Right ventricle myocardium inferior (tissue), 1 donor: ENCODE measurements at places on chromosomes 3 and 15.

- no peak for DNase-seq
These were observed 129.3 kb downstream of the ADAMTSL3 start for GRCh38 chr15:83783227-83783626.

GRCh38 chr3:135237371-135238143, 442.5 kb downstream of the EPHB1 start:
- DNase-seq = no peak

DNA sequence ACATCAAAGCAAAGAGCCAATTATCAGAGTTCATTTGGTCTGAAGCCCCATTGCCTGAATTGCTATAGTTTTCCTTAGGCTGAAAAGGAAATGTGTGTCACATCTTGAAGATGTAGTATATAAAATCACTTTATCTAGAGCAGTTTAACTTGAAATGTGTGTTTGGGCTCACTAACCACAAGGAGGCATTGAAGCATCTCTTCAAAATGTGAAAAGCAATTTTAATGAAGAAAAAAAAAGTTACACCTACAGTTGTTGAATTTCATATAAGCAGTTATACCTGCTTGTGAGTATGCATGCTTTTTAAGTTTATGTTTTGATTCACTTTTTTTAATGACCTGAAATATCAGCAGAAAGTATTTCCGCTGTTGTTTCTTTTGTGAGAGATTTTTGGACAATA, 129.3 kb downstream of the IQCH start:
- DNase-seq = no peak

- no peak for DNase-seq
These were observed 25.8 kb downstream of the VEPH1 start for GRCh38 chr3:157477441-157477840.

GRCh38 chr3:354432-354831, 157.9 kb downstream of the CHL1 start:
- DNase-seq = no peak

DNA sequence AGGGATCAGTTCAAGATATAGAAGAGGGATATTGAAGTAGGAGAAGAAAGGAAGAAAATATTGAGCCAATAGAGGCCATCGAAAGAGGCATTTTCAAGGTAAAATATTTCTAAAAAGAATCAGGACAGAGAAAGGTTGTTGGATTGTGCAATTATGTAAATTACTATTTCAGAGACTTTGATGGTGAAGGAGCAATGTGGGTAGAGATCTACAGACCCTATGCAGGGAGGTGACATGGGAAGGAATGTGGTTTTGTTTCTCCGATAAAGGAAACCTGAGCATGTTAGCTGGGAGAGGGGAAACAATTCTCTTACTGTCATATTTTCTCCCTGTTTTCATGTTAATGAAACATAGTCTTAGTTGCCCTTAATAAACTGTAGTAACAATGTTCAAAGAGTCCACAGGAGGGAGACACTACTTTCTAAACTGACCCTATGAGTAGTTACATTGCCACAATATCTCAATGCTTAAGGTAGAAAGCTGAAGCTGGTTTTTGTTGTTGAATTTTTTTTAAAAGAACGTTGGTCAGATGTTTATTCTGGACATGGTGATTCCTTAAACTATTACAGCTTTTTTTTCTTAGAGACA, 133.3 kb downstream of the GRM7 start:
- DNase-seq = no peak

GRCh38 chr15:88881775-88882174, 13.6 kb downstream of the HAPLN3 start:
- DNase-seq = no peak

GRCh38 chr3:41196499-41197410, 2.5 kb upstream of the CTNNB1 start:
- no peak for DNase-seq

DNA sequence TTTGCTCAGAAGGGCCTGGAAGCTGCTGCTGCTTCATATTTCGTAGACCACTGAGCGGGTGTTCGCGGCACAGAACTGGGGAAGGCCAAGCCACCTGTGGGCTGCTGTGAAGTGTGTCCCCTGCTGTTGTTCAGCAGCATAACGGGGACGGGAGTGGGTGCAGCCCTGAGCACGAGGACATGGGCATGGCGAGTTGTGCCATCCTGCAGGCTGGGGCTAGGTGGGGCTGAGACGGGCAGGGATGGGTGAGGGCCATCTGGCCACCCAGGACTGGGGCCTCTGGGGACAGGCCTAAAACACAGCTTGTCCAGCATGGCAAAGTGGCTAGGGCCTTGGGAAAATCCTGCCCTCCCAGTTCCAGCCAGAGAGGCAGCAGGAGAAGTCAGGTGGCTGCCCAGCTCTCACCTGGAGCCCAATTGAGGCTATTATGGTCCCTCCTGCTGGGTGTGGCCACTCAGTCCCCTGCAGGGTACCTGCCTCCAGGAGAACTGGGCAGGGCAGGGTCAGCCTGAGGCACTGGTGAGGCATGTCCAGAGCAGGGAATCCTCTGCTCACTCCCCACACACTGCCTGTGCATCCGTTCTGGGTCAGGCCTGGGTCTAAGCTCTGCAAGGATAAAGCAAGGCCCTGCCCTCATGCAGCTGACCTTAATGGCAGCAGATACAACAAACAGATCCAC, 29.5 kb downstream of the CFAP100 start:
- no peak for DNase-seq

DNA sequence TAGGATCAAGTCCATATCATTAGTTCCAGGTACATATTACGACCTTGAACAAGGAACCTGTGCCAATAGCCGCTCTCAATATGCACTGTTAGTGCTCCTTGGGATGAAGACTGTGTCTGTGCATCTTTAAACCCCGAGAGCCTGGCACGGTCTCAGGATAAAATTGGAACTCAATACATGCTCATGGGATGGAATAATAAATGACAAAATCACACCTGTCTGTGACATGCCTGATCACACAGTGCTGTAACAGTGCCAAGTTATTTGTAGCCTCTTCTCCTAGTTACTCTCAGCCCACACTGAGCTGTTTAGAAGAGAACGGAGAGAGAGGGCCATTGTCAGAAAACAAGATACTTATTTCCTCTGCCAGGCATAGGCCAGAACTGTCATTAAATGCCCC, 82.2 kb downstream of the SSR3 start:
- DNase-seq = no peak

GRCh38 chr3:128859630-128860029, 19.8 kb upstream of the ACAD9 start:
- DNase-seq = no peak

DNA sequence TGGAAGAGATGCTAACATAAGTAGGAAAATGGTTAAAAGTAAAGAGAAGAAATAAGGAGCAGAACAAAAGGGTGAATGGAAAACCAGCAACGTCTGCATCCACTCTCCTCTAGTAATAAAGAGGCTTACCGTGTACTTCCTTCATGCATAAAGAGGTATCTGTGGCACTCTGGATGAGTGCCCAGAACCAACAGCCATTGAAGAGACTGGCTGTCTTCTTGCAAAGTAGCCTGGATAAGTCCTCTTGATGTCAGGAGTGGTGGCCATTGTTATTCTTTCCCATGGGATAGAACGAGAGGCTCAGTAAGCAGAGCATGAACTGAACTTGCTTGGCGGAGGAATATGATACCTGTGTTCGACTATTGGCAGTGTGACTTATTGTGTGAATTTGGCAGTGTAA, 186.2 kb upstream of the RASGRP1 start:
- DNase-seq = no peak

DNA sequence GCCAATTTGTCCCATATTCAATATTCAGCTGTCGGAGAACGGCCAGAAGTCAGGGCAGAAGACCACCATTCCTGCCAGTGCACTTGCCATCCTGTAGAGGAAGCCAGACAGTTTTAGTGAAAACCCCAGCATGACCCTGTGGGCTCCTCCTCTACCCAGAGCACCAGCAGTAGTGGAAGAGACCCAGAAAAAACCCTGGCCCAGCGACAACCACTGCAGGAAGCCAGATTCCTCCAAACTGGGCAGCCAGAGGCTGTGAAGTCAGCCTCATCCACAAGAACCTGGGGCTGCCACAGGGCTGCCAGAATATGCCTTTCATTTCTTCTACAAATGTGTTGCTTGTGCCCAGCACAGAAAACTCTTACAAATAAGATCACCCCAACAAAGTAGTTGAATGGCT, 67.3 kb downstream of the HMCES start:
- DNase-seq = peak; percentile 23

DNA sequence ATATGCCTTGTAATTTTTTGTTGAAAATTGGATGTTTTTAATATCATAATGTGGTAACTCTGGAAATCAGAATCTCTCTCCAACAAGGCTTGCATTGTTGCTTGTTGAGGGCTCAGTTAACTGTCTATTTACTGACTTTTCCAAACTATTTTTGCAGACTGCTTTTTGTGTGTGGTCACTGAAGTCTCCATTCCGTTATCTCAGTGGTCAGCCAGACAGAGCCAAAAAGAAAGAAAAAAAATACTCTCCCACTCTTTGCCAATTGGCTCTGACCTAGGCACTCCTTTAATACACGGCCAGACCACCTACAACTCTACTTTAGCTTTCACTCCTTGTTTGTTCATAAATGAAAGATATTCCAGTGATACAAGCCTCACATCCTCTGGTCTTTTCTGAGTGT, 52.5 kb downstream of the IFT80 start:
- DNase-seq = no peak

DNA sequence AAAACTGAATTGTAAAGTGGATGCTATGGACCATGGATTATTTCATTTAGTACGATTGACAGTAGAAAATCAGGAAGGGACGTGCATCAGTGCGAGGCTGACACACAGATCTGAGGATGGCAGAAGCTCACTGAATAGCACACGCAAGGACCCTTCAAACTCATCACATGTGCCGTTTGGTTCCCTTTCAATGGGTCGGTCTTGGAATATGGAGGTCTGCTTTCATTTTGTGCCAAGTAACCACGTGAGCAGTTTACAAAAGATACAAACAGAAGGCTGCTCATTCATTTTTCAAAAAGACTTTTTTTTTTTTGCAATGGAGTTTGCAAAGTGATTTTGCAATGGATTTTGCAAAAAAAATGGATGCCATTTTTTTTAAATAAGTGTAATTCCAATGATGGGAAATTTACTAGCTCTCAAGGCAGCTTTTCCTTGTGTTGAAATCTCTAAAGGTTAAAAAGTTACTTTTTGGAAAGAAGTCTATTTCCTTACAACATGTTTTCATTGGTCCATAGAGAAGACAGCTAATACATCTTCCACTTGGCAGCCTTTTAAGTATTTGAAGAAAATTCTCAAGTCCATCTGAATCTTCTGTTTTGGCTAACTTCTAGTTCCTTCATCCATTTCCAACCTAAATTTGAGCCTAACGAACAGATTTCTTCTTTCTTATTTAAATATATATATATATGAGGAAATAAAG, 392.3 kb upstream of the TPRG1 start:
- DNase-seq = no peak
